ENCODE measurements at places on chromosomes 7 and 10.

DNA sequence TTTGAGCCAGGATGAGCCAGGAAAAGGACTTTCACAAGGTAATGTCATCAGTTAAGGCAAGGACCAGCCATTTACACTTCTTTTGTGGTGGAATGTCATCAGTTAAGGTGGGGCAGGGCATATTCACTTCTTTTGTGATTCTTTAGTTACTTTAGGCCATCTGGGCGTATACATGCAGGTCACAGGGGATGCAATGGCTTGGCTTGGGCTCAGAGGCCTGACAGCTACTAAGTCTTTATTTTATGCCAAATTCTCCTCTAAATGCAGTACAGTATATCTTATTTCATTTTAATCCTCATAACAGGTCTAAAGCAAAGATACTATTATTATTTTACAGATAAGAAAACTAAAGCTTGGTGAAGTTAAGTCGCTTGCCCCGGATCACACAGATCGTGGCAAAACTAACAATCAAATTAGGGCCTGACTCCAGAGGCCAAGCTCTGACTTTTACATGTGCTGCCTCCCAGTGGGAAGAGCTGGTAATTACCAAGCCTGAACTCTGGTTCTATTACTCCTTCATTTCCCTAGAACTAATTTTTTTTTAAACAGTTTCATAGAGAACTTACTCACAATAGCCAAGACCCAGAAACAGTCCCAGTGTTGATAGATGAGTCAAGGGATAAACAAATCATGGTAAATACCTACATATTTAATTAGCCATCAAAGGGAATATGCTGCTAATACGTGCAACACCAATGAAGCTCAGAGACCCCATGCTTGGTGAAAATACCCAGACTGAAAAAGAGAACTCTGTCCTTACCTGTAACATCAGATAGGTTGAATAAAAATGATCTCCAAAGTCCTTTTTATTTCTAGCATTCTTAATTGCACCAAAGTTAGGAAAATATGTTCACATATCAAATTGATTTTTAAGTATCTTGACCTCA is 35.4 kb downstream of the C7orf25 start:
- peak; percentile 75 for DNase-seq

- DNase-seq = no peak
Measured at GRCh38 chr7:46007990-46008643, 87.0 kb upstream of the IGFBP3 start.

DNA sequence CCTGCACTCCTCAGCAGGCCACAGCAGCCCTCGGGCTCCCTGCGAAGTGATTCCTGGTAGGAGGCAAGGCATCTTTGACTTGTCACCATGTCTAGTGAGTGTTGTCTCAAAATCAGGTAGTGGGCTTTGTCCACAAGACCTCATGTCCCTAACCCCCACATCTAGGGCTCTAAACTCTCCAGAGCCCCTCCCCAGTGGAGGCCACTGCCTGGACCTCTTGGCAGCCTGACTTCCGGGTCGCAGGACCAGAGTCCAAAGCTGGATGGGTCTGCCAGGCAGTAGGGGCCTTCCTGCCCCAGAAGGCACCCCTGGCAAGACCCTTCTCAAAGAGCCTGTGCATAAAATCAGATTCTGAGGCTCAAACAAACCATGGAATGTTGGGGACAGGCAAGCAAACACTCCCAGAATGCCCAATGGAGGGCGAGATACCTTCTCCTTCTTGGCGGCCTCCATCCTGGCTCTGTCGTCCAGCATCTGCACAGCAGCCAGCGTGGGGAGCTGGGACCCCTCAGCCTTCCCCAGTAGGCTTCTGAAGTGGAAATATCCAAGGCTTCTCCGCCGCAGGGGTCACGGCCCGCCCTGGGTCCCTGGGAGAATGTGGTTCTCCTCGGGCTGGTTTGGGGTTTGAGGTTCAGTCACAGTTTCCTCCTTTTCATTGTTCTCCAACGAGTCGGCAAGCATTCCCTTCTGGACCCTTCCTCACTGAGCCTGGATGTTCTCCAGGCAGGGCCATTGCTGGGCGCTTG is 586 bp downstream of the GCK start:
- no peak for DNase-seq

- DNase-seq = no peak
Measured at GRCh38 chr10:75080554-75080953, 30.9 kb upstream of the SAMD8 start.

DNA sequence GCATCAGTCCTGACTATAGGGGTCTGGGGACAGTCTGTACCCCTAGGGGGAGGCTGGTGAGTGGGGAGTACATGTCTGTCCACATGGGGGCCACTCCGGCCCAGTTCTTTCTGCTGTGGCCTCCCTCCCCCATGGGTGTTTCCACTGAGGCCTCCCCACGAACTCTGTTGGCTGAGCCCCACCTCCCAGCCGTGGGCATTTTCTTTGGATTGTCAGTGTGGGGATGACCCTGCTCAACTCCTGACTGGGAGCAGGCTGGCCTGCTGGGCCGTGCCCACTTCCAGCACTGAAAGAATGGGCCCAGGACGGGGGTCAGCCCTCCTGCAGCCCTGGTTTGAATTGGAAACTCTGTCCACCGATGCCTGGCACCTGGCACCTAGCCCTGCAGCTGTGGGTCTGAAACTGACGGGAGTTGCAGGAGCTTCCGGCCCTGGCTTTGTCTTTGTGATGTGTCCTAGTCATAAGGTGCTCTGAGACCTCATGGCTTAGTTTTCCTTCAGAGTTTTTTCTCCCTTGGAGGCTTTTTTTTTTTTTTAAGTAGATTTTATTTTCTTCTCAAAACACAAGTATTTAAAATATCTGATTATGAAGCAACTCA is 46.5 kb downstream of the LHPP start:
- no peak for DNase-seq

GRCh38 chr10:88237896-88238614 is 345.1 kb downstream of the RNLS start:
- no peak for DNase-seq

GRCh38 chr7:73717991-73718405 is 1.5 kb downstream of the STX1A start:
- DNase-seq = peak; percentile 82

DNA sequence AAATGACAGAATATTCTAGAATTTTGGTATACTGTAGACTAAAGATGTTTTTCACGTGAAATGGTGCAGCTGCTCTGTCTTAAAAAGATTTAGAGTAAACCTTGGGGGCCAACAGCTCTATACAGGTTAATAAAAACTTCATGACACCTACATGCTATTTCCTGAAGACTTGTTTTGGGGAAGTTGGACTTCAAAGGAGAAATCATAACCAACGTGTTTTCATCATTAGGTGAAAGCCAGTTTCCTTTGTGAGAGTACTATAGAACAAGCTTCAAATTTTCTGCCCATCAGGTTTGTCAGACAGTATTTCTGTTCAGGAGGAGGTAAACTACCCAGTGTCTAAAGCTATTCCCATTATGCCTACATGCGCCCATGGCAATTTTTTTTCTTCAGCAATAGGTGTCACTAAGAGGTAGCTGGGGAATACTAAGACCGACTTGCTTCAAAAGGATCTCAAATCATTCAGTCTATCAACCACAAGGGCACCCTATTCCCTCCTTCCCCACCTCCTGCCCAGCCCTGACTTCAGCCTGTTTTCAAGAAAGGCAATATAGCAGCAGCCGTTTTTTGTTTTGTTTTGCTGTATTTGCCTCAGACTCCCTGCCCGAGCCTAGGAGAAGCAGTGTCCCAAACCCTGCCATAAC is 237.3 kb upstream of the SP8 start:
- no peak for DNase-seq

- no peak for DNase-seq
Measured at GRCh38 chr10:56881218-56881617, 520.2 kb upstream of the ZWINT start.
